ENCODE measurements at places on chromosomes 1 and 21. TPM values are rescaled to one million over a fixed set of nuclear protein-coding genes. Genes with fewer than 3 reads are reported as not detected.

RAD54L gene
- total RNA-seq: 0.22 TPM

LRRN2 gene
- total RNA-seq: not detected

CELA2A gene
- 0.44 TPM for total RNA-seq

SIM2 gene
- total RNA-seq: 0.44 TPM

ICOSLG gene
- total RNA-seq: 1.1 TPM

TAL1 gene
- under 0.01 TPM for total RNA-seq

LHX8 gene
- total RNA-seq: not detected

TNFRSF18 gene
- not detected for total RNA-seq

DNALI1 gene
- 6.3 TPM for total RNA-seq

CYP2J2 gene
- 0.29 TPM for total RNA-seq

KLHDC7A gene
- not detected for total RNA-seq
